ENCODE measurements at places on chromosomes 2 and 18. TPM values are rescaled to one million over a fixed set of nuclear protein-coding genes. Genes with fewer than 3 reads are reported as not detected.

The KCNE4 gene
- 5.4 TPM for total RNA-seq

The MGAT4A gene
- total RNA-seq = 8.5 TPM

The GKN1 gene
- not detected for total RNA-seq

The MTA3 gene
- total RNA-seq = 34.3 TPM

The PUM2 gene
- total RNA-seq = 90.6 TPM

The MITD1 gene
- 19.6 TPM for total RNA-seq

The CWC22 gene
- total RNA-seq = 25.5 TPM

The RNF152 gene
- total RNA-seq = 60.2 TPM

The ZNF519 gene
- total RNA-seq = 12.1 TPM

The ALKAL2 gene
- 1.4 TPM for total RNA-seq

DNA sequence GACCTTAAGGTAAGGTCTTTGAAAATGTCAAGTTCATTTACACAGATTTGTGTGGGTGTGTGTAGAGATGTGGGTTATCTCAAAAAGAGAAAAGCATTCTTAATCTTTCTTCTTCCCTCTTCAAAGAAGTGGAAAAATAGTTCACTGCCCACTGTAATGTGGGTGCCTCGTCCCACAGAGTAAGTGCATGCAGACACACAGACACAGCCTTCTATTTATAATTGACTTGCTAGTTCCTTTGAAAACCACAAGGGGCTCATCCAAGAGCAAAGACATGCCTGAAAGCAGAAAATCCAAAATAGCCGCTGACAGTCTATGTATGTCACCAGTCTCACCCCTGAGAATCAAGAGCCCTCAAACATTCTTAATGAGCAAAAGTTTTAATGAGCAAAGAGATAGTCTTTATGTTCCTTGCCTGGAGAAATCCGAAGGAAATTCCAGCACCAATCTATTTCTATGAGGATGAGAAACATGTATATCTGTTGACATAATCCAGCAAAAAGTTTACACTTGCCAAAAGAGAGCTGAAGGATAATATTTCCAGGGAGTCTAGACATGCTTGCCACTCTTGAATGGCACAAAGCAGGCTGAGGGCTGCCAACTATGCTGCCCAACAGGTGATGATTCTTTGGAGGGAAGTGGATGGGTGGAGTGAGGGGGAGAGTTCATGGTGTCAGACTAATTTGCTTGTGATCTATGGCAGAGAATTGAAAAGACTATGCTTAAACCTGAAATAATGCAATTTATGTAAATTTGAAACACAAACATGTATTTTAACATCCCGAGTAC, 93.9 kb downstream of the ACVR1 start:
- DNase-seq = peak; percentile 24

- DNase-seq = no peak
Observed at GRCh38 chr2:58107803-58108710, 61.5 kb downstream of the VRK2 start.

- DNase-seq = no peak
Observed at GRCh38 chr2:120298173-120298835, 45.7 kb downstream of the RALB start.

GRCh38 chr2:231925303-231926179, 655 bp downstream of the NPPC start:
- peak; percentile 46 for DNase-seq

DNA sequence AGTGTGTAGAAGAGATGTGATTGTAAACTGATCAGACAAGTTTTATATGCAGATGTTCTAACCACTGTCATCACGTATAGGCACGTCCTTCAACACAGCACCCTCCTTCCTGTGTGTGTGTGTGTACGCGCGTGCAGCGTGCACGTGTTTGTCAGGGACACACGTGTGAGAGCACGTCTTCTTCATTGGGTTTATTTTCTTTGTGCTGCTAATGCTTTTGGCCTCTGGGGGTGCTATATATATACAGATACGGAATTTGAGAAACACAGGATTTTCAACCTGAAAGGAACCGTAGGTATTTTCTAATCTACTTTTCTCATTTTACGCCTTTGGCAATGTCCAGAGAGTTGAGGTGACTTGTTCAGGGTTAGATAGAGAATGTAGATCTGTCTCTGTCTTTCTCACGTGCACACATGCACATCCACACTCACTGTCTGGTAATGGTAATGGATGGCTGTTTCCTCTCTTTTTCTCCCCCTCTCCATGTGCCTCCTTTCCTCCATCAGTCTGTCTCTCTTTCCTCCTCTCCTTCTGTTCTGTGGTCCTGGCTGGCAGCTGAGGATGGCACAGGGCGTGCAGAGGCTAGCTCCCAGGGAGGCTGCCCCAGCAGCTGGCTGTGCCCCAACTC, 13.4 kb upstream of the CELF4 start:
- DNase-seq = peak; percentile 7

DNA sequence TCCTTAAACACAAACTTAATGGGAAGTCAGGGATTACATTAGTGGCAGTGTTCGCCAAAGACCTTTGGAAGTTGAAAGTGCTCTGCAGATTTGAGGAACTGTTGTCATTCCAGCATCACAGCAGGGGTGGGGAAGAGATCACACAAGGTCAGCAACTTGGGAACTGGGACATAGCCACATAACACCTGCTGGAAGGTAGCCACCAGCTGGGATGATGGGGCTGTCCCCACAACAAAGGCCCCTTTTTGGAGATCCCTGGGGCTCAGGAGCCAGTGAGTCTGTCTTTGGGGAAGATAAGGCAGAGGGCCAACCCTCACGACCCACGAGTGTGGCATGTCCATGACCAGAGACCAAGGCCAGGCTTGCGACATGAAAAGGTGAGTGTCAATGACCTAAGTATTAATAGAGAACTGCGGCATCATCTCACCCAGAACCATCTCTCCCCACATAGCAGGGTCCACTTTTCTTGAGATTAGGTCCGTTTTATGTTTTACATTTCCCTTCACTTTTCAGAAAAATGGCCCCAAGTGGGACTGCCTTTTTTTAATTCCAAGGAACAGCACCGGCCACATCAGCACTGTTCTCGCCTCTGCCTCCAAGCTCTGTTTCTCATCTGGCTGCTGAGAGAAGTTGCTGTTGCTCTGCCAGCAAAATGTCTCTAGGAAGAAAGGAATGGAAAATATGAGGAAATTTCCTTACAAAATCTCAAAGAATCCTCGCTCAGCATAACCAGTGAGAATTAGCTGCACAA, 106.9 kb downstream of the GFPT1 start:
- peak; percentile 79 for DNase-seq

- DNase-seq = no peak
Observed at GRCh38 chr18:23498117-23498516, 5.2 kb upstream of the RMC1 start.

DNA sequence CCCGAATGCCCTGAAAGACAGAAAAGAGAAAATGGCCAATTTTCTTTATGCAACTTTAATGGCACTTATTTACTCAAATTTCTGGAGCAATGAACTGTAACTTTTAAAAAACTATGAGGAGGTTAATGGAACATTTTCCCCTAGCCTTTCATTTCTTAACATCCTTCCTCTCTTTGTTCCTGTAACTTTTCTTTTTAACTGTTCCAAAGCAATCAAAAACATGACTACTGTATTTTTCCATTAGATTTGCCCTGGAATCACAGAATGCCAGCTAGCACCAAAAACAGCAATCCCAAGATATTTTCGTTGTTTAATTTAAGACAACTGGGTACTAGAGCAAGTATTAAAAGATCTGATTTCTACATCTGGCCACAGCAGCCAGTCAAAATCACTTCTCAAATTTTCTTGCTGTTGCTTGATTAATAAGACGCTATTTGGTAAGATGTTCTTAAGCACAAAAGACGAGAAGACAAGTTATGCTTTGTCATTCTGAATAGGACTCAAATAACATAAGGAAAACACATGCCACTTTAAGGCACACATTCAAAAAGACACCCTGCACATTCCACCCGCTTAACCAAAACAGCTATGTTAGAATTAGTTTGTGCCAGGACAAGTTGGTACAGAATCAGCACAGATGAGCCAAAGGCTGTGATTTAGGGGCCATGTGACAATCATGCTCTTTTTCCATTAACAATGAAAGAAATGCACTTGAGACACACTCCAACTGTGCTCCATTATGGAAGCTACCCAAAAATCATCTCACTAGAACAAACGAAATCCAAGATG, 3.6 kb downstream of the STARD7 start:
- peak; percentile 81 for DNase-seq

DNA sequence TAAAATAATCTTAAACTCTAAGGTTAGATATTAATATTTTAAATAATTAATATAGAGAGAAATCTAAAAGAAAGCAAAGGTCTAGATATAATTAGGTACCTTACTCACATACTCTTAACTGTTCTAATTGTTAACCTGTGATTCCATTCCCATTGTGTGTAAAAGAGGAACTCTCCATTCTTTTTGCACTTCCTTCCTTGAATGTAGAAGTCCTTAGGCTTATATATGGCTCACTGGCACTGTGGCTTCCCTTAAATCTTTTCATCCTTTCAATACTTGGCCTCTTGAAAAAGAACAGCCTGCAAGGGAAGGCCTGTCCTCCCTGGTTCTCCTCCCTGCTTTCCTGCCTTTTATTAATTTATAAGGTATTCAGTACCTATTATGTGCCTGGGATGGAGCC, 182.8 kb upstream of the FOSL2 start:
- no peak for DNase-seq

DNA sequence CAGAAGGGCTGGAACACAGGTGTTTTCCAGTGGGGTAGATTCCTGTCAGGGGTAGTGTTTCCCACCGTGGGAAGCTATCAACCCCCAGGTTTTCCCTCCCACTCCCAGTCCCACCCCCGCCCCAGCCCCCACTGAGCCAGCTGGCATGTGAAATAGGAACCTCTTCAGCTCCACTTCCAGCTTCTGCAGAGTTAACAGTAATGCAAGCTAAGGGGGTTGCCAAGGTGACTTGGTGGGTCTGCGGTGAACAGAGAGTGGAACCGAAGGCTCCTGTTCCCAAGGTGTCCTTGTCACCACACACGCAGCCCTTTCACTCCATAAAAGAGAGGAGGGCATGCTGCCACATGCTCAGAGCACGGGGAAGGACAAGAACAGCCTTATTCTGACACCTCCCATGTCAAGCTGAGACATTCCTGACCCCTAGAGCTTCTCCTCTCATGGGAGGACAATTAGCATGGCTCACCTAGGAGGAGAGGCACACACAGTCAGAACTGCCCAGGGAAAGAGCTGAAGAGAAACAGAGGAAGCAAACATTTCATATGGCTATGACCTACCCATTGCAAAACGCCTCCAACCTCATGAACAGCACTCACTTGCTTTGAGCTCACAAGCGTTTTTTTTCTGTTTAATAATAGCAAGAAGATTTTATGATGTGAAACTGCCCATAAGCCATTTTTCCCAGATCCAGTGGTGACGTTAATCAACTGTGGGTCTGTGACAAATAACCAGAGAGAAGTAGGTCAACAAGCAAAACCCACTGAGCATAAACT, 39.8 kb upstream of the TBC1D8 start:
- DNase-seq = no peak

DNA sequence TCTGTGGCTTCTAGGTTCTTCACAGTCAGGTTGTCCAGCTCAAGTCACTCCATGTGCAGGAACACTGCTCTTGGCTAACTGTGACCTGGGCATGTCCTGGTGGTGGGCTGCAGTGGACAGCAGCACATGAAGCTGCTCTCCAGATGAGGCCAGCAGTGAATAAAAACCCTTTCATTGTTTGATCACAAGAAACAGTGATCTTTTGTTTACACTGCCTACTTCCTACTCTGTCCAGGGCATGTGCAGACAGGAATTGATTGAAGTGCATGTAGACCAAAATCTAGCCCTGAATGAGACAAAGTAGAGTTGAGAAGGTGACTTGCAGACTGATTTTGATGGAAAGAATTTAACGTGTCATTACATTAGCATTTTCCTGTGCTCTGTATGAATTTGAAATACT, 34.9 kb downstream of the BCL2L11 start:
- DNase-seq = no peak

- no peak for DNase-seq
Observed at GRCh38 chr18:23864624-23865023, 149.9 kb upstream of the TTC39C start.

- DNase-seq = no peak
Observed at GRCh38 chr2:219570194-219570923, 980 bp downstream of the OBSL1 start.
